Mesenchymal stem cell (in vitro differentiated cells and primary cell): ENCODE measurements at places on chromosomes 5 and 9.

DNA sequence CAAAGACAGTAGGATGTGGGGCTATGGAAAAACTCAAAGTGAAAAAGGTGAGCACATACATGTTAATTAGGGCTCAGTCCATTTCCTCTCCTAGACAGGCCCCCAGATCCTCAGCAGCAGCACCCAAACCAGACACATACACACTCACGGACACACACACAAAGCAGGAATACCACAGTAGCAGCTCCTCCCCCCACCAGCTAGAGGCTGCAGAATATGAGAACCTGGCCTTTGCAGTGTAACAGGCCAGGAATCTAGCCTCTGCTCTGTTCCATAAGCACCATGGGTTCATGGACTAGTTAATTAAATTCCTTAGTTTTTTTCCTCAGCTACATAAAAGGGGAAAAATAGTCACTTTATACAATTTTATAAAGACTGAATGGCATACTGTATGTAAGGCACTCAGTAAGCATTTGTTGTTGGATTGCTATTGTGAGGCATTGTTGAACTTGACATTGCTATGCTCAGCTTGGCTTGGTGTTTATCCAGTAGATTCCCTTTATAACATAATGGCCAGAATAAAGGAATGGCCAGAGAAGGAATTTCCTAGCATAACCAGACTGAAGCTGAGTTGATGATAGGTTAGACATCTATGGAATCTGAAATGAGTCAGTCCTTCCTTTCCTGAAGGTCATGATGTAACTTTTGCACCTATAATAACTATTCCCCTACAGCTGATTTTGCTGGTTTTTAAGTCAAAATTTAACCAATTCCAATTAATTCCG, 186.8 kb downstream of the SEMA5A start:
- H3K4me1 ChIP-seq: peaks cover 10% of the 10 kb centered on the region
- peak; percentile 59 for DNase-seq
- H3K27me3 ChIP-seq: no peaks in the 10 kb centered on the region
- peaks cover 2% of the 10 kb centered on the region for H3K36me3 ChIP-seq
- H3K4me3 ChIP-seq: no peak overlapping the region

GRCh38 chr5:61704289-61704688, 372.2 kb downstream of the ZSWIM6 start:
- H3K36me3 ChIP-seq: no peaks in the 10 kb centered on the region
- no peaks in the 10 kb centered on the region for H3K27me3 ChIP-seq
- H3K4me3 ChIP-seq: no peak overlapping the region
- no peak for DNase-seq

DNA sequence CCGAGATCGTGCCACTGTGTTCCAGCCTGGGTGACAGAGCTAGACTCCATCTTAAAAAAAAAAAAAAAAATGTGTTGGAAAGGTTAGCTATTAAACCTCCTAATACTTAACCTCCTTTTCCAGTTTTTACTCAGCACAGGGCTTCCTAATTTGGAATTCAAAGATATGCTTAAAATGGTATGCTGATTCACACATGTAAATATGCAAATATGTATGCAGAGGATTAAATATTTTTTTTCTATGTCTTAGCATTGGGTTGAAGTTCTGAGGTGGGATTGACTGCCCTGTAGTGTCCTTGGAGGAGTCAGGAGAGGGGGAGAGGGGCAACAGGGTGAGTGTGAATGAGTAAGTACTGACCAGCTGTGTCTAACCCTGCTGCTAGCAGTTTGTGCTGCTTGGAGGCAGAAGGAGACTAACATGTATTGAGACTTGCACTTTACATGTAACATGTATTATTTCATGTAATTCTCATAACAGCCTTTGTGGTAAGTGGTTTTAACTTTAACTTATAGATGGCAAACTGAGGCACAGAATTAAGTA, 63.2 kb downstream of the SLC44A1 start:
- no peak for DNase-seq
- H3K27ac ChIP-seq: no peak overlapping the region
- no peaks in the 10 kb centered on the region for H3K27me3 ChIP-seq
- H3K4me1 ChIP-seq: peaks cover 2% of the 10 kb centered on the region
- H3K36me3 ChIP-seq: peaks cover 49% of the 10 kb centered on the region

- H3K4me1 ChIP-seq: peaks cover 36% of the 10 kb centered on the region
- no peaks in the 10 kb centered on the region for H3K27me3 ChIP-seq
- H3K36me3 ChIP-seq: no peaks in the 10 kb centered on the region
- H3K4me3 ChIP-seq: no peak overlapping the region
- H3K27ac ChIP-seq: no peak overlapping the region
Observed at GRCh38 chr5:149800633-149801032, 70.5 kb downstream of the PPARGC1B start.

- H3K4me1 ChIP-seq: no peaks in the 10 kb centered on the region
- H3K27me3 ChIP-seq: peaks cover 45% of the 10 kb centered on the region
- no peak for DNase-seq
- no peak overlapping the region for H3K4me3 ChIP-seq
- no peaks in the 10 kb centered on the region for H3K36me3 ChIP-seq
Observed at GRCh38 chr5:1755321-1755949, 44.2 kb downstream of the MRPL36 start.

GRCh38 chr5:177412603-177413233, 3.4 kb upstream of the F12 start:
- peaks cover 42% of the 10 kb centered on the region for H3K27me3 ChIP-seq
- no peak for DNase-seq
- no peaks in the 10 kb centered on the region for H3K4me1 ChIP-seq
- no peak overlapping the region for H3K4me3 ChIP-seq
- no peaks in the 10 kb centered on the region for H3K36me3 ChIP-seq

DNA sequence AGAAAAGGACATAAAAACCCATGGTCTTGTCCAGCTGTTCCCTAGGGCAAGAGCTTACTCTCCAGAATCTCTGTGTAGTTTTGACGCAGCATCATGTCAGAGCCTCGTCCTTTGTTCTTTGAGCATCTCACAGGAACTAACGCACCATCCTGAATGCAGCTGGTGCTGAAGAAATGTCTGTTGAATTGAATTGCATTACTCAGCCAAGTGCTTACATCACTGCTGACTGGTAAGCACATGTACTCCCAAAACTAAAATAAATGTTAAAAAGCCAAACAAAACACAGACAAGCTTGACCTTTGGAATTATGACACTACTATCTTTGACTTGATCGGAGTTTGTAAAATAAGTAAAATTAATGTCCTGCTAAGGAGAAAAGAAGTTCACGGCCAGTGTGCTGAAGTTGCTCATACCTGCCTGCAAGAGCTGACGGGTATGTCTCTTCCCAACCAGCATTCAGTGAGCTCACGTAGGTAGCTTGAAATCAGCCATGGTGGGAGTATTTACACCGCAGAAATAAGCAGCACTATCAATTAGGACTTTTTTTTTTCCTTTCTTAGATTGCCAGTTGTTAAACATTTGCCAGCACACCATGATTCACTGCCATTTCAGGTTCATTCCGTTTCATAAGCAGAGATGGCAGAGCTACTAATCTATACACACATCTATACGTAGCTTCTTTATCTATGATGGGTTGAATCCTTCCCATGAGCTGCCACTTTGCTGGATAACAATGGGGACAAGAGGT, 310.6 kb upstream of the MSX2 start:
- no peak overlapping the region for H3K27ac ChIP-seq
- H3K4me1 ChIP-seq: no peaks in the 10 kb centered on the region
- H3K27me3 ChIP-seq: no peaks in the 10 kb centered on the region
- DNase-seq: peak; percentile 20
- no peak overlapping the region for H3K4me3 ChIP-seq

- no peaks in the 10 kb centered on the region for H3K36me3 ChIP-seq
- no peak for DNase-seq
- no peak overlapping the region for H3K4me3 ChIP-seq
- no peak overlapping the region for H3K27ac ChIP-seq
- no peaks in the 10 kb centered on the region for H3K4me1 ChIP-seq
Observed at GRCh38 chr5:11547730-11548129, 356.5 kb downstream of the CTNND2 start.

DNA sequence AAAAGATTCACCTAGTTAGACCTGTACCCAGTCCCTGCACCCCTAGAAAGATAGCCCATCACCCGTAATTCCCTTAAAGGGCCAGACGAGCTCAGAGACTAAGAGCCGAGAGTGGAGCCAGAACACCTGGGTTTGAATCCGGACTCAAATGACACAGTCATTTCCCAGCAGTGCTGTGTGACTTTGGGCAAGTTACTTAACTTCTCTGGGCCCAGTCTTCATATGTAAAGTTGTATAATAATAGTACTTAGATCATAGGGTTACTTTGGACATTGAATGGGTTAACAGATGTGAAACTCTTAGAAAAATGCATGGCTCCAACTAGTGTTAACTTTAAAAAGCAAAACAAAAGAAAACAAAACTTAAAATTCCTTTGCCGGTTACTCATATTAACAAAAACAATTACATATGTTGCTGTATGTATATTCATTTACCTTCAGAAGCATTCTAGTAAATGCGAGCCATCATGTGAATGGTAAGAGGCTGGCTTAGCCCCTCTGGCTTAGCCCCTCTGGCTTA, 40.4 kb upstream of the RASGRF2 start:
- peaks cover 3% of the 10 kb centered on the region for H3K4me1 ChIP-seq
- no peak for DNase-seq
- no peak overlapping the region for H3K27ac ChIP-seq
- H3K36me3 ChIP-seq: no peaks in the 10 kb centered on the region
- H3K27me3 ChIP-seq: no peaks in the 10 kb centered on the region
- no peak overlapping the region for H3K4me3 ChIP-seq

DNA sequence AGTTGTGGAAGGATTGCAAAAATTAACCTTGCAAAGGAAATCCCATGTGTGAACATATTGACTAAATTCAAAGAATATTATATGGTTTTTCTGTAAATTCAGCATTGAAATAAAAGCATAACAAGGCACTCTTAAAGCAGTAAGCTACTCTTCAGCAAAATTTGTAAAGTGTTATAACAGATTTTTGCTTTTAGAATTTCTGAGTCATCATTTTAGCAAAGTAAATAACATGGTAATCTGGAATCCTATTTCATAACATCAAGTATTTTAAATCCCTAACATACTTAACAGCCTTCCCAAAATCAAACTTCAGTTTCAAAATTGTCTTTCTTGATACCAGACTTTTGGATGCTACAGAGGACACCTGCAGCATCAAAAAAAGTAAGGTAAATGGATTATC, 436.0 kb upstream of the CDH9 start:
- H3K27ac ChIP-seq: no peak overlapping the region
- H3K4me3 ChIP-seq: no peak overlapping the region
- no peaks in the 10 kb centered on the region for H3K4me1 ChIP-seq

GRCh38 chr9:136085815-136086212, 9.3 kb downstream of the NACC2 start:
- no peaks in the 10 kb centered on the region for H3K27me3 ChIP-seq
- H3K36me3 ChIP-seq: no peaks in the 10 kb centered on the region
- H3K4me3 ChIP-seq: no peak overlapping the region
- H3K27ac ChIP-seq: no peak overlapping the region
- H3K4me1 ChIP-seq: peaks cover 40% of the 10 kb centered on the region

DNA sequence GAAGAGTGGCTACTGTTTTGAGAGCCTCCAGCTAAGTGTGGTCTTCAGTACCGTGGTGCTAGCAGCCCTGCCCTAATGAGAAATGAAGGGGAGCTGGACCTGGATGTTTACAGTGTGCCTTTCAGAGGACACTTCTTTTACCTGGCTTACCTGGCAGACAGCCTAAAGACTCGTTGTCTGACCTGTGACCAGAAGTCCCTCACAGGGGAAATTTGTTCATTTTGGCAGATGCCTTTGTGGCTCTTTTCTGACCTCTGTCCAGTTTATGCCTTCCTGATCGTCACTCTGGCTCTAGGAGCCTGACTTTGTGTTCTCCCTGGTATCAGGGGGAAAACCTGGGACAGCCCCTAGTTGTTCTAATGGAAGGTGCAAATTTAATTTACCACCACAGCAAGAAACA, 475.1 kb downstream of the DMRTA1 start:
- H3K4me3 ChIP-seq: no peak overlapping the region
- H3K4me1 ChIP-seq: no peaks in the 10 kb centered on the region
- no peak overlapping the region for H3K27ac ChIP-seq
- DNase-seq: no peak

- no peaks in the 10 kb centered on the region for H3K36me3 ChIP-seq
- no peaks in the 10 kb centered on the region for H3K4me1 ChIP-seq
- no peaks in the 10 kb centered on the region for H3K27me3 ChIP-seq
- no peak overlapping the region for H3K4me3 ChIP-seq
Observed at GRCh38 chr5:69525490-69525889, 32.9 kb downstream of the OCLN start.
